Stimulated activated CD8-positive, alpha-beta memory T cell treated with anti-CD3 and anti-CD28 coated beads, Interleukin-7, amount 100 ng/mL, for 1 hour (primary cell): ENCODE measurements at places on chromosomes 1 and 21.

DNA sequence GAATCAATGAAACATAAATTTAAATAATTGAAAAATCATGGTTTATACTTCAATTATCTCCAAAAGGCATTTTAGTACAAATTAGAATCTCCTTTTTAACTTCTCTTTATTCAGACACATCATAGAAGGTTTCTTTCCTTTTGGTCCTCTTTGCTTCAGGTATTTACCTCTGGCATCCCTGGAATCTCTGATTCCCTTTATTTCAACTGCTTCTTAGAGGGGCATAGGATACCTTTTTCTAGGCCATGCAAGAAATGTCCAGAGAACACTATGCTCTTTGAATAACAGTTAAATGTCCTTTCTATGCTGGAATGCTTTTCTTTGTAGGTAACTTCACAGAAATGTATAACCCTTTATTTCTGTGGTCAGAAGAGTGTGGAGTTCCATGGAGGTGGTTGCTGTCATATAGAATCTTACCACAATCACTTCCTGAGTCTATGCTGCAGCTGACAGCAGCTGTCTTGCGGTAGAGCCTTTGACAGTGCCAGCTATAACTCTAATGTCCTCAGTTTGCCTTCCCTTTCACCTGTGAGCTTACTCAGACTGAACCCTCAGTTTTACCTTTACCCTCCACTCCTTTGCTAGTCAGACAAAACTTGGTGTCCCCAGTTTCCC lies 8.6 kb downstream of the LAMC2 start:
- no peak for DNase-seq

GRCh38 chr1:76961820-76962207 lies 94.5 kb downstream of the ST6GALNAC5 start:
- DNase-seq: no peak

DNA sequence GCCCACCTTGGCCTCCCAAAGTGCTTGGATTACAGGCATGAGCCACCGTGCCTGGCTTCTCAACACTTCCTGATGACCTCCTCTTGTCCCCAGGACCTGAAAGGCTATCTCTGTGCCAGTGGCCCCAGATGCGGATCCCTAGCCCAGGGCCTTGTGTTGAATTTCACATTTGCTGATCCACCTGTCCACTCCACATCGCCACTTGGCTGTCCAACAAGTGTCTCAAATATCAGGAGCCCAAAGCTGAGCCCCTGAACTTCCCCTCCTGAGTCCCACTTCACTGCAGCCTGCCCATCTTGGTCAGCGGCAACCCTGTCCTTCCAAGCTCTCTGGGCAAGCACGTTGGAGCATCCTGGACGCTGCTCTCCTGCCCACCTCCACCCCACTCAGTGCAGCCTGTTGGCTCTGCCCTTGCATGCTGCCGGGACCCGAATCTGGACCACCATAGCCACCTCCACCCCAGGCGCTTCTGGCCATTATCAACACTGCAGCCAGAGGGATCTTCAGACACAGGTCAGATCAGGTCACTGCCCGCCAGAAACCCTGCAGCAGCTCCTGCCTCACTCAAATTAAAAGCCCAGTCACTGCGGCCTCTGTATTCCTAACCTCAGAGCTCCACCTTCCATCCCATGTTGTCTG lies 352.5 kb upstream of the VAMP3 start:
- no peak for DNase-seq

DNA sequence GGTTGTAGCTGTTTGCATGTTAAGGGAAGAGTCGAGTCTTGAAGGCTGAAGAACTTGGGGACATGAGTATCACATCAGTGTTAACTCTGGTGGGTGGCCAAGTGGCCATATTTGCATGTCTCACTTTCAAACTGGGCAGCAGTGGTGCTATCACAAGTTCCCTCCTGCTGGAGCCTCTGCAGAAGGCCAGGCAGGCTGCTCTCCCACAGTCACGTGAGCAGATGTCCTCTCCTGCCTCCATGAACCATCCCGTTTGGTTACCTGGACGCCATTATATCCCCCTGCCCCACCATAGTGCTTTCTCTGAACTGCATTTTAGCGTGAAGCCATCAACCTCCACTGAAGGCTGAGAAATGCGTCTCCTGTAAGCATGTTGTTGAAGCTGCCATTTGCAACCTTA lies 205.1 kb upstream of the LMO4 start:
- no peak for DNase-seq

GRCh38 chr1:201778279-201779065 lies 50.5 kb upstream of the IPO9 start:
- DNase-seq: no peak

GRCh38 chr21:25845729-25846256 lies 111.0 kb downstream of the GABPA start:
- no peak for DNase-seq

- no peak for DNase-seq
These were observed 1262.8 kb upstream of the PRMT6 start for GRCh38 chr1:105793536-105794146.

DNA sequence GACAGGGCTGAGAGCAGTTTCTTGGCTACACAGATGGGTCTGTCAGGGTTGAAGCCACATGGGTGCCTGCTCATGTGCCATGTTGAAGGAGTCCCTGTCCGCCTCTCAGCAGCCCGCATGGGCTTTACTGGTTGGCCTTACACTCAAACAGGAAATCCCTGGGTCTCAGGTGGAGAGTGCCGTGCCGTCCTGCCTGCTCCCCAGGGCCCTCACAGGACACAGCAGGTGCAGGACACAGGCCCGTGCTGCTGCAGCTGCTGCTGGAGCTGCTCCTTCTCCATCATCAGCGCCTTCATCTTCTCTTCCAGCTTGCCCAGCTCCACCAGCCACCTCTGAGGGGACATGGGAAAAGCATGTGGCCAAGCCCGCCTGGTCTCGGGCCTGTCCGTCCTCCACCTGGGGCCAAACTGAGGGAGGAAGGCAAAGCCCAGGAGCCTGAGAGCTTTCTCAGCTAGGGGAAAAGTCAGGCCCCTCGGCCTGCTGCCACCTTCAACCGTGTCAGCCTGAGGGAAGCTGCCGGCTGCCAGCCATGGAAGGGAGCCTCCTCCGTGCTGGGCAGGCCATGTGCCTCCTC lies 5.5 kb downstream of the SLFNL1 start:
- no peak for DNase-seq

- no peak for DNase-seq
These were observed 5.2 kb upstream of the KIAA1614 start for GRCh38 chr1:180907313-180908055.

DNA sequence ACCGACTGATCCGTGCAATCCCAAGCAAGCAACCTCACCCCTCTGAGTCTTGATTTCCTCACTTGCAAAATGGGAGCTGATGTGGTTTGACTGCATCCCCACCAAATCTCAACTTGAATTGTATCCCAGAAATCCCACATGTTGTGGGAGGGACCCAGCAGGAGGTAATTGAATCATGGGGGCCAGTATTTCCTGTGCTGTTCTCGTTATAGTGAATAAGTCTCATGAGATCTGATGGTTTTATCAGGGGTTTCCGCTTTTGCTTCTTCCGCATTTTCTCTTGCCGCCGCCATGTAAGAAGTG lies 58.4 kb downstream of the FHAD1 start:
- no peak for DNase-seq

GRCh38 chr1:213381572-213382084 lies 330.6 kb downstream of the RPS6KC1 start:
- no peak for DNase-seq

GRCh38 chr1:155261493-155261851 lies 688 bp downstream of the SCAMP3 start:
- DNase-seq: no peak

- no peak for DNase-seq
These were observed 22.9 kb downstream of the PRDM2 start for GRCh38 chr1:13722808-13723360.

DNA sequence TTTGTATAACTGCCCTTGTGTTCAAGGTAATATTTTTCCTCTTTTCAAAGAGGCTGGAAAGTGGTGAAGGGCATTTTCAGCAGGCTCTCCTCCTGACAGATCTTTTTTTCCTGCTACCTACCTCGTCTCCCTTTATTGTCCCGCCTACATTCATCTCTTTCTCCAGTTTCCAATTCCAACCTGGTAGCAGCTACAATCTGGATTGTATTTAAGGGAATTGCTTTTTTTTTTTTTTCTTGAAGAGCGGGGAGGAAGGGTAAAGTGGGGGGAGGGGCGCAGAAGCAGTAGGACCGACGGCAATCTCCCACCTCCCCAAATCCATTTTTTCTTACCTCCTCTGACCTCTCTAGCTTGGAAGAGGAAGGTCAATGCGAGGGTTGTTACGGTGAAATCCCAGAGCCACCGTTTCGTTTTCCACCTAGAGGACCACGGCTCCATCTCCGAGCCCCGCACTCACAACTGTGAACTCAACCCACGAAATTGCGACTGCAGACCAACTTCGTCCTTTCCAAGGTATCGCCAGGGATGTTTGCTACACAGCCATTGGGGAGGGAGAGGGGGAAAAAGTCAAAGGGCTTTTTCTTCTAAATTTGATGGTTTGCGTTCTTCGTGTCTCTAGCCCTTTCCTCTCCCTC lies 464 bp downstream of the COL11A1 start:
- DNase-seq: no peak

- no peak for DNase-seq
These were observed 22.7 kb upstream of the TENT5B start for GRCh38 chr1:27035344-27035743.

GRCh38 chr1:247131236-247131635 lies 27.1 kb upstream of the ZNF669 start:
- no peak for DNase-seq

DNA sequence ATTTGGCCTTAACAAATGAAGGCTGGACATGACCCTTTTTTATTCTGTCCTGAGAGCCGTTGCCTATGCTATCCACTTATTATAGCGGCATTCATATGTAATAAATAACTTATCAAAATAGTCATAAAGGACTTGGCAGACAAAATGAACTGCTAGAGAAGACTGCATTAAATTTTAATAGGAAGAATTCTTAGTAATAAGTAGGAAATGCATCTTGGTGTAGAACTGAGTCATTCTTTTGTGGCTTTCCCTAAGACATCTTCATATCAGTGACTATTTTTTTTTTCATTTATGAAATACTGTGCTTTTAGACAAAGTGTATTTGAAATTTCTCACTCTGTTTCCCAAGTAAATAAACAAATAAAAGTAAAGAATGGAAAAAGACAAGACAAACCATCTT lies 45.6 kb downstream of the PBX1 start:
- DNase-seq: no peak

- no peak for DNase-seq
These were observed 150.9 kb downstream of the NTMT2 start for GRCh38 chr1:170296642-170297041.

GRCh38 chr1:28680151-28680550 lies 11.6 kb downstream of the GMEB1 start:
- no peak for DNase-seq

GRCh38 chr1:226602186-226603021 lies 53.8 kb downstream of the STUM start:
- no peak for DNase-seq
